GM12878 (cell line): ENCODE measurements at places on chromosomes 5 and 9. TPM values are rescaled to one million over a fixed set of nuclear protein-coding genes. Genes with fewer than 3 reads are reported as not detected.

DNA sequence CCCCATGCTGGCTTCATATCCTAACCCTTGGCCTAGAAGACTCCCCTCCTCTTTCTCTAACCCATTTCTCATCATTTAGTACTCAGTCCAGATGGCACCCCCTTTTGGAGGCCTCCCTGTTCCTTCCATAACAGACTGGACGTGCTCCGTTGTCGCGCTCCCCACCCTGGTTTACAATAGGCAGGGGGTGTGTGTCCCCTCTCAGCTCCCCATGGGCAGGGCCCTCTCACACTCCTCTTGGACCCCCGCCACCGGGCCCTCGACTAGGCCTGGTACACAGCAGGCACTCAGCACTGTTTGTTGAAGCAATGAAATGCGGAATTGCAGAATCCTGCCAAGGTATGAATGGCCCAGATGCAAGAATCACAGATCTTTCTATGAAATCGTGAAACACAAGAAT is 227.4 kb downstream of the FSTL4 start:
- no peak for DNase-seq
- H3K4me3 ChIP-seq, result no peak overlapping the region
- H3K27ac ChIP-seq, result no peak overlapping the region
- H3K4me1 ChIP-seq, result no peaks in the 10 kb centered on the region
- no peaks in the 10 kb centered on the region for H3K36me3 ChIP-seq

DNA sequence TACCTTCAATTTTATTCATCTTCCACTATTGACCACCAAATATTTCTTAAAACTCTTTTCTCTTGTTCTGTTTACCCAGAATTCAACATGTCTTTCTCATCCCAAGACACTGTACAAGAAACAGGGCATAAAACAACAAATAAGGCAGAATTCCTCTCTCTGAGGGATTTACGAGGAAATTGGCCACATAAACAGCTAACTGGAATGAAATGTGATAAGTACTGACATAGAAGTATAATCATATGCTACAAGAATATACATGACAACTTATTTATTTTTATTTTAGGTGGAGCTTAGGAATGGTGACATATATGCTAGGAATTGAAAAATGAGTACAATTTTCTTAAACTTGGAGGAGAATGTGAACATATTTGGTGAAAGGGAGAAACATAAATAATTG is 48.8 kb upstream of the FBN2 start:
- no peak for DNase-seq
- no peaks in the 10 kb centered on the region for H3K4me1 ChIP-seq
- no peak overlapping the region for H3K27ac ChIP-seq
- no peaks in the 10 kb centered on the region for H3K27me3 ChIP-seq

DNA sequence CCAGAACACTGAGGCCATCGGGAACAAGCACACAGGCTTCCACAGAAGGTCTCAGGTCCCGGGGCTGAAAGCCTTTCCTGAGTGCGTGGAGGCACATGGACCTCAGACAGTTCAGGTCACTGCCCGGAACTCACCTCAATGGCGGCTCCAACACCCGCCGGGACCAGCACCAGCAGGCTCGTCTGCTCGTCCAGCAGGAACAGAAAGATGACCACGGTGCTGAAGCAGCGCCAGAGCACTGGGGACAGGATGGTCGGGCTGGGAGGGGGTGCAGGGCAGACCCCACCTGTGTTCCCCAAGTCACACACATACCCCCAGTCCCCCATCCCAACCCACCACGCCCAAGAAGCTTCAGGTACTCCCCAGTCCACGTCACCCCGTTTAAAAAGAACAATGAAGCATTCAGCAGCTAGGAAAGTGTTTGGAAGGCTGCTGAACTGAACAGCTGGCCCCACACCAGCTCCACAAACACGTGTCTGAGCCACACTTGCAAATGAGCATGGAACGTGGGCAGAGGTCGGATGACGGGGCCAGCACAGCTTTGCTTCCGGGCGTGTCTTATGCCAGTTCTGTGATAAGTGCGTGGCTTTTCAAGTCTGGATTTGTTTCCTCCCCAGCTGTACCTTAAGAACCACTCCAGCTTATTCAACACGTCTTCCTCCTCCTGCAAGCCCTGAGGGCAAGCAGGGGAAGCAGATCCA is 14.6 kb downstream of the CLPTM1L start:
- peaks cover 15% of the 10 kb centered on the region for H3K36me3 ChIP-seq
- DNase-seq, result no peak
- no peaks in the 10 kb centered on the region for H3K4me1 ChIP-seq
- H3K4me3 ChIP-seq, result no peak overlapping the region

The MEIKIN gene
- total RNA-seq, result not detected in 2 replicates

The LRRC19 gene
- not detected in 2 replicates for total RNA-seq
